NCI-H2227 treated with DMSO at 0.1 percent for 48 hours (cell line): ENCODE measurements at places on chromosomes 12 and 14.

GRCh38 chr14:22540293-22540692, 48.7 kb downstream of the DAD1 start:
- no peak for DNase-seq

DNA sequence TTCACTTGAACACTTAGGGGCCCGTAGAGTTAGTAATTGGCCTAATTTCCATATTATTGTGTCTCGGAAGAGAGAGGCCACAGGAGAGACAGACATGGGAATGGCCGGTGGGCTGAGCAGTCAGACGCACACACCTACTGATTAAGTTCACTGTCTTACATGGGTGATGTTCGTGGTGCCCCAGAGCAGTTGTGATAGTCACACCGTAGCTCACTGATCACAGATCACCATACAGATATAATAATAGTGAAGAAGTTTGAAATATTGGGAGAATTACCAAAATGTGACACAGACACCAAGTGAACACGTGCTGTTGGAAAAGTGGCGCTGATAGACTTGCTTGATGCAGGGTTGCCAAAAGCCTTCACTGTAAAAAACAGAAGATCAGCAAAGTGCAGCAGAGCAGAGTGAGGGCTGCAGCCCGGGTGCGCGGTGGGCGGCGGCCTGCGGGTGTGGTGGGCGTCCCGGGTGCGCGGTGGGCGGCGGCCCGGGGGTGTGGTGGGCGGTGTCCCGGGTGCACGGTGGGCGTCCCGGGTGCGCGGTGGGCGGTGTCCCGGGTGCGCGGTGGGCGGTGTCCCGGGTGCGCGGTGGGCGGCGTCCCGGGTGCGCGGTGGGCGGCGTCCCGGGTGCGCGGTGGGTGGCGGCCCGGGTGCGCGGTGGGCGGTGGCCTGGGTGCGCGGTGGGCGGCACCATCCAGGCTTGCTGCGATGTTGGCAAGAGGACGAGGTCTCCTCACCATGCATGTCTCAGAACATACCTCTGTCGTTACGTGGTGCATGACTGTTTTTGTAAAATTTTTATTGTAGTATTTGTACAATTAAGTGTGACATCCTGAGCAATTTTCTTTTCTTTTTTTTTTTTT, 34.3 kb upstream of the TEX22 start:
- peak; percentile 46 for DNase-seq

GRCh38 chr12:104163631-104164030, 25.6 kb upstream of the NFYB start:
- DNase-seq = no peak

- DNase-seq = no peak
Measured at GRCh38 chr12:6688543-6688998, 604 bp downstream of the ZNF384 start.

- no peak for DNase-seq
Measured at GRCh38 chr14:60722357-60723115, 1.6 kb downstream of the SIX4 start.

DNA sequence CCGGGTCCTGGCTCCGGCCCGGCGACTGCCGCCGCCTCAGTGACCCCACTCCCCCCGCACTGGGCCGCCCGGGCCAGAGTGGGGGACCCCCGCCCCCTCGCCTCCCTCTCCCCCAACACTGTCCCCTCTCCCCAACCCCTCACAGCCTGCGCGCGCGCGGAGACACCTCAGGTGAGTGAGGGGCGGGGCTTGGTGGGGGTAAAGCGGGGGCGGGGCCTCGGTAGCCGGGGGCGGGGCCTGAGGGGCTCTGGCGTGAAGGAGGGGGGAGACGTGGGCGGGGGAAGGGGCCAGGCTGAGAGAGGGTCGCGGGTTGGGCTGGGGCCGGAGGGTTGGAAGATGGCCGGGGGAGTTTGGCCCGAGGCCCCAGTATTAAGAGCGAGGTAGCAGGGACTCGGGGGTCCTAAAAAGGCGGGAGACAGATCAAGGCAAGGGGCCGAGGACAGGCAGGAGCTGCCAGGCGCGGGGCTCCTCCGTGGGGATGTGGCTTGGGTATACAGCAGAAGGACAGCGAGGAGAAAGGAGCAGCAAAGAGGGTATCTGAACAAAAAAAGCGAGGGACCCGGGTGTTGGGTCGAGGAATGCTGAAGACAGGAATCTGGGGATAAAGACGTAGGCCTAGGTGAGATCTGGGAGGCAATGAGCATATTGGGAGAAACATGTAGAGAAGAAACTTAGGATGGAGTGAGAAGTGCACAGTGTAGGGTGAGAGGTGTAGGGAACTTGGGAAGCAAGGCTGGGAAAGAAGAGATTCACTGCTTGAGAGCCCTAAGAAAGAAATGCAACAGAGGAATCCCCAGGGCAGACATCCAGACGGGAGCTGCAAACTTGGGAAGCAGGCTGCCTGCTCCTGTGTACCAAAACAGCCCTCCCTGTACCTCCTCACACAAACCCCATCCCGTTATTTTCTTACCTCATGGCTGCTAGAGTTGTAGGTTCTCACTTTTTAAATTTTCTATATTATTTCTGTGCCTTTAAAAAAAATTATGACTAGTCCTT, 10.8 kb downstream of the SUOX start:
- peak; percentile 39 for DNase-seq

GRCh38 chr12:110224379-110225304, 56.4 kb upstream of the ATP2A2 start:
- peak; percentile 19 for DNase-seq

DNA sequence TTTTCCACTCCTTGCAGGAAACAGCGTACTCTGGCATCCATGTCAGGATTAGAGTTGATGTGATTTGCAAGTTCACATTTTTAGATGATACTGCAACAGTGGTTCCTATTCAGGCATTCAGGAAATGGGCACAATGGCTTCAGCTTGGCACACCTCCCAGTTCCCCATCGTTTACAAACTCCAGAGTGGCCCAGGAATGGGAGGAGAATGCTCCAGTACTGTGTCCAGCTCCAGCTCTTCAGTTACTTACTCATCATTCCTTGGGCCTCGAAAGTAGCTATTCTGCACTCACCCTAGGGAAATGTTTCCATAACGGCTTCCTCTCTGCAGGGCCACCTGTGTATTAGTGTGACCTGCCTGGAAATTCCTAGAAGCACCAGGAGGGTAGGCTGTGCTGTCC, 239.7 kb upstream of the RGS6 start:
- no peak for DNase-seq

GRCh38 chr12:110141389-110141788, 17.2 kb downstream of the IFT81 start:
- DNase-seq = no peak

DNA sequence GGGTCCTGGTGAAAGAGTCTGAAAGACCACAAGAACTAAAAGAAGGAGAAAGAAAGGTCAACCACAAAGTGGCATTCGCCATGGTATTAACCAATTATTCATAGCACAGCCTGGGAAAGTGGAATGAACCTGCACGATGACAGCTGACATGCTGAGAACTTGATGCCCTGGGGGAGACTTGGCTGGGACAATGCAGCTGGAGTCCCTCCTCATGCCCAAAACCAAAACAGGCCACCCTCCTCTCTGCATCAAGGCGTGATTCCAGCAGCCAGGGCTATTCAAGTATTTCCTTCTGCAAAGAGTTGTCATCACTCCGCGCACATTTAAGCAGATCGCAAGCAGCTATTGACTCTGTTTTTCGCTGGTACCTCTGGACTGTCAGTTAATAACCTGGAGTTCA, 167.1 kb upstream of the NOS1 start:
- no peak for DNase-seq

DNA sequence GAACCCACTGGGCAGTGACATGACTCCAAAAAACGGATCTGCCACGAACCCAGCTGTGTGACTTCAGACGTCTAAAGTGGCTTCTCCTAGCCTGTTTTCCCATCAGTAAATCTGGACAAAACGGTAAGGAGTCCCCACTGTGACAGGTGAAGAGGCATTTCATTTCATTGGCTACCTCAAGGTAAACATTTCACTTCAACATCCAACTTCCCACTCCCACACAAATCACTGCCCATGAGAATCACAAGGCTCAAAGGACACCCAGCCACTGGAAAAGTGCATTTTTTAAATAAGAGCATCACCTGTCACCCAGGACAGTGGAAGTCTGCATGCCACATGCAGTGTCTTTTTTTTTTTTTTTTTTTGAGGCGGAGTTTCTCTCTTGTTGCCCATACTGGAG, 27.9 kb downstream of the HSP90AA1 start:
- no peak for DNase-seq

GRCh38 chr12:51401020-51401419, 9.8 kb upstream of the GALNT6 start:
- DNase-seq = no peak

DNA sequence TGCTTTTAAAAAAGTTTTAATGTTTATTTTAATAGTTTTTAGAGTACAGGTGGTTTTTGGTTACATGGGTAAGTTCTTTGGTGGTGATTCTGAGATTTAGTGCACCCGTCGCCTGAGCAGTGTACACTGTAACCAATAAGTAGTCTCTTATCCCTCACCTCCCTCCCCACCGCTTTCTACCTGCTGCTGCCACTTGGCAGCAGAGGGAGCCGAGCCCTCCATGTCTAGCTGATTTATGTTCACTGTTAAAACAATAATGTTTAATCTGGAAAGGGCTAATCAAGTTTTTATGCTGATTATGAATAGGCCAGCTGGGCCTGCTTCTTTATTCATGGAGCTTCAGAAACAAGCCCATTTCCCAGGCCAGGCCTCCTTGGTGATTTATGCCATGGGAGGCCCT, 73.1 kb downstream of the ADCK1 start:
- DNase-seq = no peak

- DNase-seq = no peak
Measured at GRCh38 chr14:70576891-70577290, 23.6 kb downstream of the MED6 start.

- DNase-seq = no peak
Measured at GRCh38 chr14:67538501-67538900, 5.4 kb downstream of the PLEKHH1 start.

DNA sequence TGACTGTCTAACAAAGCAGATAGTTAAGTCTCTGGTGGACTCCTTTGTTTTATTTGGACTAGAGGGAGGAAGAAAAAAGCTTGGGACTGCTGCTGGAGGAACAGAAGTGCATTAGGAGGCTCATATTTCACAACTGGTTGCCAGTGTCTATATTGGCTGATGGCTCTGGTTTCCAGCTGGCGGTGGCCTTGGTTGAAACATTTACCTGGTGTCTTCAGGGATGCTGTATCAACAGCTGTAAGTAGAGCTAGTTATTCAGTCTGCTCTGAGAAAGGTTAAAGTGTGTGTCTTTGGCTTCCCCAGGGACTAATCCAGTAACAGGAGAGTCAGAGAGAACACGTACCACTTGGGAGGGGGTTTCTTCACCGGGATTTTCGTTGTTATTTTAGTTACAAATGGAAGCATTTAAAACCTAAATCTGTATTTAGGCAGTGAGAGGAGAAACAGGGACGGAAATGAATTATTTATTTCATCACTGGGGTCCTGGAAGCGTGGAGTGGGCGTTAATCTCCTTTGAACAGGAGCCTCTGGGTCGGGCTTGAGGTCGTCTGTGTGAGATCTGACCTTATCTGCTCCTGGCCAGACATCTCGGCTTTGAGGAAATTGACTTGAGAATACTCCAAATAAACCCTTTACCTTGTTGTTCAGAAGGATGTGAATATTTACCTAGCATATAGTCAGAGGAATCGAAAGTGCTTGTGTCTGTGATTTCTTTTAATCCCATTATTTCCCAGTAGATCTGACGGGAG, 149.9 kb downstream of the NRXN3 start:
- peak; percentile 46 for DNase-seq

DNA sequence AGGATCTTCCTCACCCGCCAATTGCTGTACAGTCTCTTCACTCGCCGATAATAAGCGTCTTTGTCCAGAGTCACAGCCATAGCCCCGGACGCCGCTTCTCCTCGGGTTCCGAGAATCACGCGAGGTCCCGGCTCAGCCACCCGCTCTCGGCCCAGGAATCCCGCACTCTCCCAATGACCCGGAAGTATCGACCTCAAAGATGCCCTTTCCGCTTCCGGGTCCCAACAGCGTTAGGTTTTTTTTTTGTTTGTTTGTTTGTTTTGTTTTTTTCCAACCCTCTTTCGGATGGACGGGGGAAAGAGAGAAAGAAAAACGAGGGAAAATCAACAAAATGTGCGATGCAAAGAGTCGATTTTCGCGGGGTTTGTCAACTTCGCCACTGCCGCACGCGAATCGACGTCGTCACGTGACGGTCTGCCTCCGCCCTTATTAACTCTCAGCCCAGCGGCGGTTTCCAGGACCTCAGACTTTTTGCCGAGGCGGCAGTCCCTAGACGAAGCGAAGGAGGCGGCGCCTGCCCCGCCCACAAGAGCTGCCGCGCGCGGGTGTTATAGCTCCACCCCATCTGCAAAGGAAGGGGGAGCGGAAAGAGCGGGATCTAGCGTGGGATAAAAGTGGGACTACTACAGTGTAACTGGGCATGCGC, at the start of gene SUPT16H:
Gene SUPT16H (minus strand): TSS at position 172 of the 646 bp plus-strand sequence. CDS start 92 bp downstream, at position 80.
- DNase-seq = peak; percentile 97

DNA sequence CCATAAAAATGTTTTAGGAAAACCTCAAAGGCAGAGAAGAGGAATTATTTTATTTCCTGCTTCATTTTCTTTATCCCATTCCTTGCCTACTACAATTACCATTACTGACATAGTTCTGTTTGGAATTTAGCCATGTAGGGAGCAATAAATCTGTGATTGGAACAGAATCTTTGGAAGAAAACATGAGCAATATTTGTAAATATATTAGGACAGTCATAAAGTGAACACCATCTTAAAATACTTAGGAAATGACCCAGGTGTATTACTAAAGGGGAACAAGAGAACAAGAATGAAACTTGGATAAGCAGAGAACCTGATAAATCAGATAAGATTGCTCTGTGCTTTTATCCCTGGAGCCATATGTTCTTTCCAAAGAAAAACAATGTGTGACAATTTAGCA, 1326.0 kb upstream of the FLRT2 start:
- no peak for DNase-seq

DNA sequence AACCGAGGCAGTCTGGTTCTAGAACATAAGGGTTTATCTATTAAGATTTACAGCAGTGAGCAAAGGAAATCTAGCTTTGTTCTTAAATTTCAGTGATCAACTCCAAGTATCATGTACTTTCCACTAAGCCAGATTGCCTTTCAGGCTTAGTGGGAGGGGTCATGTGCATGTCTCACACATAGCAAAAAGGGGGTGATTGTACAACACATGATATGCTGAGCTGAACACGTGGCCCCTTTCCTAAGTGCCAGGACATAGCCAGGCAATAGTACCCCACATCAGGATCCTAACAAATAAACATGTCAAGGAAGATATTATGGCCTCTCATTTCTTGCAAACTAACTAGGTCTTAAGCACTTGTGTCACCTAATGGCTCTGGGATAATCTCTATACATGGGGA, 347.2 kb downstream of the C12orf75 start:
- no peak for DNase-seq

- DNase-seq = no peak
Measured at GRCh38 chr14:104877066-104877805, 12.2 kb downstream of the CEP170B start.
